ENCODE measurements at places on chromosomes 2 and 18.

DNA sequence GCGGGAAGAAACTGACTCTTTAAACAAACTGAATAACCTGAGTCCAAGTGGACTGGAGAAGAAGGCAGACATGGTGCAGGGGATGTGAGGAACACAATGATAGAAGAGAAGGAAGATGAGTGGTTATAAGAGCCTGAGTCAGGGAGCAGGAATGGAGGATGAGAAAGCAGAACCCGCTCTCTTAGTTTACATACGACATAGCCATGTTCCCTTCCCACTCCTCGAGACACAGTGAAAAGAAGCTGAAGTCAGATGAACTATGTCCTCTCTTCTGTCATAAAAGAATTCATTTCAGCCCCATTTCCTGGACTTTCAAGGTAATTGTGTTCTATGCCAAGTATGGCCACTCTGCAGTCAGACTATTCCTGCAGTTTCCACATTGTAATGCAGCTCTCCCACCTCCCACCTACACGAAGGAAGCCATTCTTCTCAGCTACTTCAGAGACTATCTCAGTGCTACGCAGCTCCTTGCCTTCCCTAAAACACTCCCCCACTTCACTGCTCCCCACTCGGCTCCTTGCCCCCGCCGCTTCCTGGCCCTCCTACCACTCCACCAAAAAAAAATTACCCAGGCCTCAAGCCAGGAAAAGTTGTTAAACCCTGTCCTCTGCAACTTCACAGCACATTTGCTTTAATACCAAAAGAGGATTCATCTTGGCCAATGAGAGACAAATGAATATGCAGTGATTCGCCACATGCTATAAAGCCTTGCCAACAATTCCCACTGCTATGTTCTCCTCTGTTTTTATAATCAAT is 323.4 kb upstream of the EPHA4 start:
- H3K4me3 ChIP-seq: no peak overlapping the region
- DNase-seq: no peak
- H3K27ac ChIP-seq: no peak overlapping the region
- no peaks in the 10 kb centered on the region for H3K4me1 ChIP-seq
- H3K36me3 ChIP-seq: peaks cover 12% of the 10 kb centered on the region

- no peak for DNase-seq
- H3K27ac ChIP-seq: no peak overlapping the region
- no peaks in the 10 kb centered on the region for H3K27me3 ChIP-seq
These were observed 320.3 kb downstream of the RNF144A start for GRCh38 chr2:7237466-7237865.

DNA sequence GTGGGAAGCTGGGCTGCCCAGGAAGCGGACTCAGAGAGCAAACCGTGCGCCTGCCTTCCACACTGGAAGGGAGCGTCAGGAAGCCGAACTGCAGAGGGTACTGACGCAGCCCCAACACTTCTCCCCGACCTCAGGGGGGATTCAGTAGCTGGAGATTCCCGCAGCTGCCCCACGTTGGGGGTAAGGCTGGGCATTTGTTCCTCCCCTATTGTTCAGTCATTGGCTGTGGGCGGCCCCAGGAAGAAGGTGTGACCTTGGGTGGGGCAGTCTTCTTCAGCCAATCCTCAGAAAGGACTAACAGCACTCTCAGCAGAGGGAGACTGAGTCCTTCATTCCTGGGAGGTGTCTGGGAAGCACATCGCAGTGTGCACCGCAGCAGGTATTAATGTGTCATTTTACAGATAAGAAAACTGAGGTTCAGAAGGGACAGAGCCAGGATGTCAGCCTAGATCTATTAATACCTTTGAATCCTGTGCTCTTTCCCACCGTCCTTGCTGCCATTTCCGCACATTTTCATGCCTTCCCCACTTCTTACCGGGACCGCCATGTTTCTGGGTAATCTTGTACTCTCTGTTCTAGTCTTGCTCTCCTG is 12.1 kb upstream of the C18orf32 start:
- H3K4me1 ChIP-seq: no peaks in the 10 kb centered on the region
- no peaks in the 10 kb centered on the region for H3K36me3 ChIP-seq
- peak overlapping the region; percentile 39 for H3K4me3 ChIP-seq
- DNase-seq: peak; percentile 60
- H3K27ac ChIP-seq: no peak overlapping the region

DNA sequence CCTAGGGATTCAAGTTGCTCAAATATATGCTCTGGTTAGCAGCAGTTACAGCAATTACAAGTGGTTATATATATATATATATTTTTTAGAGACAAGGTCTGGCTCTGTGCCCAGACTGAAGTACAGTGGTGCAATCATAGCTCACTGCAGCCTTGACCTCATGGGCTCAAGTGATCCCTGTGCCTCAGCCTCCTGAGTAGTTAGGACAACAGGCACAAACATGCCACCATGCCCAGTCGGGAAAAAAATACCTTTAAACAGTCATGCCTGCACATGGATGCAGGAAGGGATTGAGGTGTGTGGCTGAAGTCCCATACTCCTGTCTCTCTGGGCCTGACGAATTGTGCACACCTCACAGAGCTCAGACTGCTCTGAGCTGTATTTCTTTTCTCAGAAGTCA is 19.6 kb upstream of the DNAH7 start:
- H3K4me1 ChIP-seq: no peaks in the 10 kb centered on the region
- H3K27ac ChIP-seq: no peak overlapping the region
- H3K27me3 ChIP-seq: no peaks in the 10 kb centered on the region

- no peak overlapping the region for H3K27ac ChIP-seq
- no peaks in the 10 kb centered on the region for H3K36me3 ChIP-seq
- DNase-seq: no peak
- no peaks in the 10 kb centered on the region for H3K4me1 ChIP-seq
- no peak overlapping the region for H3K4me3 ChIP-seq
- no peaks in the 10 kb centered on the region for H3K27me3 ChIP-seq
These were observed 568.1 kb downstream of the KCNJ3 start for GRCh38 chr2:155266583-155266982.

Measured in H9 (cell line).